Smooth muscle cell of the umbilical artery (primary cell): ENCODE measurements at places on chromosomes 3 and 15. TPM values are rescaled to one million over a fixed set of nuclear protein-coding genes. Genes with fewer than 3 reads are reported as not detected.

The ZBBX gene
- total RNA-seq: under 0.01 and 0.32 TPM in 2 replicates

The REC114 gene
- total RNA-seq: not detected in 2 replicates

The NPRL2 gene
- total RNA-seq: 17.2 and 25.8 TPM in 2 replicates

The CADPS gene
- total RNA-seq: 16.9 and 57.3 TPM in 2 replicates

The SEC11A gene
- 207 and 347 TPM in 2 replicates for total RNA-seq

The PRR23B gene
- not detected in 2 replicates for total RNA-seq

The PRKCI gene
- 82.5 and 98.0 TPM in 2 replicates for total RNA-seq

The PLA2G4F gene
- not detected in 2 replicates for total RNA-seq

The GXYLT2 gene
- 30.8 and 74.2 TPM in 2 replicates for total RNA-seq

The EBLN2 gene
- total RNA-seq: 6.3 and 8.9 TPM in 2 replicates

The ZDHHC23 gene
- 0.89 and 1.0 TPM in 2 replicates for total RNA-seq

The GPR27 gene
- total RNA-seq: not detected in 2 replicates

The TMEM158 gene
- 54.9 and 70.1 TPM in 2 replicates for total RNA-seq

The LRRN1 gene
- total RNA-seq: not detected in 2 replicates

The NOX5 gene
- 0.30 and 0.65 TPM in 2 replicates for total RNA-seq

The ITIH4 gene
- total RNA-seq: 1.2 and 1.3 TPM in 2 replicates

The EPHA3 gene
- 4.2 and 17.0 TPM in 2 replicates for total RNA-seq

The TOP2B gene
- 78.1 and 133 TPM in 2 replicates for total RNA-seq

The FBXL22 gene
- 0.59 and 0.69 TPM in 2 replicates for total RNA-seq

The LARP6 gene
- 77.5 and 104 TPM in 2 replicates for total RNA-seq

The ULK3 gene
- 14.0 and 23.5 TPM in 2 replicates for total RNA-seq

The CELF6 gene
- total RNA-seq: not detected in 2 replicates

The NR1I2 gene
- total RNA-seq: 0.14 TPM in 1 of 2 replicates, not detected in the other

The C3orf22 gene
- total RNA-seq: not detected in 2 replicates

The SLC6A20 gene
- total RNA-seq: not detected in 2 replicates

The ECE2 gene
- total RNA-seq: not detected in 2 replicates

The ACTR8 gene
- 43.4 TPM in 2 replicates for total RNA-seq

The PAQR9 gene
- total RNA-seq: 0.05 TPM in 1 of 2 replicates, not detected in the other

The USP13 gene
- 9.8 and 16.1 TPM in 2 replicates for total RNA-seq

The SEMA3F gene
- 0.23 and 0.30 TPM in 2 replicates for total RNA-seq

The ISG20 gene
- total RNA-seq: 0.59 and 1.2 TPM in 2 replicates

The MPI gene
- 68.3 and 108 TPM in 2 replicates for total RNA-seq

The GOLGA6D gene
- 0.05 TPM in 1 of 2 replicates, not detected in the other for total RNA-seq

The DGKG gene
- 3.9 and 6.7 TPM in 2 replicates for total RNA-seq

The IL17RD gene
- 3.0 and 13.6 TPM in 2 replicates for total RNA-seq

The STIMATE gene
- 19.9 and 21.0 TPM in 2 replicates for total RNA-seq
